ENCODE measurements at places on chromosomes 1 and 21.

DNA sequence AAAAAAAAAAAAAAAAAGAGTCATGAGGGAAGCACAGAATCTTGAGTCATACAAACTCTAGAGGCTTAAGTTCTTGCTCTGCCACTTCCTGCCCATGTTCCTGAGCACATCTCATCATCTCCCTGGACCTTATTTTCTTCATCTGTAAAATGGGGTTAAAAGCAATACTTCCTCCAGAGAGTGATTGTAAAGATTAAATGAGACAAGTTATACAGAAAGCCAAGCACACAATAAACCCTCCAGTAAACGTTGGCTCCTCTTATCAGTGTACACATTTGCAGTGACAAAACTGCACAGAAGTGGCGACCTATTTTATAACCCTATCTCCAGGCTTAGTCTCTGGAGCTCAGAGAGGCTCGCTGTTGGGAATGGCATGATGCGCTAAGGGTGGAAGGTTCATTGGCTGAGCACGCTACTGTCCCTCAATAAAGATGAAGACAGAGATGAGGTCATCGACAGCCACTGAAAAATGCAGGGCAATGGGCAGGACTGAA, 82.1 kb downstream of the RRAGC start:
- no peak for DNase-seq

DNA sequence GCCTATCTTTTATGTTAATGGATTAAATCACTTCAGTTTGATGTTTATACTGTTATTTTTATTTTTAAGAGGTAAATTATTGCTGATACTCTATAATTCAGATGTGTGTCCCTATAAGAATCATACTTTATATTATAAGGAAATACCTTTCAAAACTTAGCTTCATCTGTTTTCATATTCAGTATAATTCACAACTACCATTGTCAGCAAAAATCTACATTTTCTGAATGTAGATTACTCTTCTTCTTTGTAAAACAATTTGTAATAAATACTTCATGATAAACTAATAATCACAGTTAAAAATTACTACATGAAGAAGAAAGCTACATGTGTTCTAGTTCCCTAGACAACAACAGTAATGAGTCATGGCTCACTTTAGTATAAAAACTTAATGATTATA, 115.4 kb upstream of the SERTAD4 start:
- no peak for DNase-seq

GRCh38 chr1:220924331-220924970, 45.2 kb downstream of the HLX start:
- DNase-seq: no peak

DNA sequence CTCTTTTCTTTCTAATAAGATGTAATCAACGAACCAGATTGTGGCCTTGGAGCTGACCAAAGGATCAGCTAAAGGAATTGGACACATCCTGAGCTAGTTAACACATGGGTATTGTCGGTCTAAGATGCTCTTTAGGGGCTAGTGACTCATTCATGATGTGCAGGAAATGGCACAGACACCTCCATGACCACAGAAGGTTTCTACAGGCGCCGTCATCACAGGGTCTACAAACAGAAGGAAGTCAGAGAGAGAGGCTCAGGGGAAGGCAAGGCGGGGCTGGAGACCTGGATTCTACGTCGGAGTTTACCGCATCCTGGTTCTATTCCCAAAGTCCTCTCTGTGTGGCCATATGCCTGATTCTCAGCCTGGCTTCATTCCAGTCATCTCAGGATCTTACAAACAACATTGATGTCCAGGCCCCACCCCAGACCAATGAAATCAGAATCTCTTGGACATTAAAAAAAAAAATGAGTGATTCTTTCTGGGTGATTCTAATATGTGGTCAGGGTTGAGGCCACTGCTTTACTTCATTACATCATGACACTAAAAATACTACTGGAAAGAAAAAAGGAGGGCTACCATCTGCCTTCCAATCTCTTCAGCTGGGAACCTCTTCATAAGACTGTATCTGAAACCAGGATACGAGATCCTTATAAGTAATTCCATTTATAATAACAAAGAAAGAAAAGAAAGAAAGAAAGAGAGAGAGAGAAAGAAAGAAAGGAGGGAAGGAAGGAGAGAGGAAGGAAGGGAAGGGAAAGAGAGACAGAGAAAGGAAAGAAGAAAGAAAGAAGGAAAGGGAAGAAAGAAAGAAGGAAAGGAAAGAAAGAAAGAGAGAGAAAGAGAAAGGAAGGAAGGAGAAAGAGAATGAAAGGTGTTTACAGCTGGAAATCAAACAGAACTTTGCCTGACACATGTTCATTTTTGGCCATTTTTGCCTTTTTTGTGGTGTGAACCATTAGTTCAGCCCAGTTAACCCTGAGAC, 11.6 kb upstream of the KCNJ15 start:
- no peak for DNase-seq

- no peak for DNase-seq
Measured at GRCh38 chr1:217322834-217323233, 308.1 kb downstream of the GPATCH2 start.

DNA sequence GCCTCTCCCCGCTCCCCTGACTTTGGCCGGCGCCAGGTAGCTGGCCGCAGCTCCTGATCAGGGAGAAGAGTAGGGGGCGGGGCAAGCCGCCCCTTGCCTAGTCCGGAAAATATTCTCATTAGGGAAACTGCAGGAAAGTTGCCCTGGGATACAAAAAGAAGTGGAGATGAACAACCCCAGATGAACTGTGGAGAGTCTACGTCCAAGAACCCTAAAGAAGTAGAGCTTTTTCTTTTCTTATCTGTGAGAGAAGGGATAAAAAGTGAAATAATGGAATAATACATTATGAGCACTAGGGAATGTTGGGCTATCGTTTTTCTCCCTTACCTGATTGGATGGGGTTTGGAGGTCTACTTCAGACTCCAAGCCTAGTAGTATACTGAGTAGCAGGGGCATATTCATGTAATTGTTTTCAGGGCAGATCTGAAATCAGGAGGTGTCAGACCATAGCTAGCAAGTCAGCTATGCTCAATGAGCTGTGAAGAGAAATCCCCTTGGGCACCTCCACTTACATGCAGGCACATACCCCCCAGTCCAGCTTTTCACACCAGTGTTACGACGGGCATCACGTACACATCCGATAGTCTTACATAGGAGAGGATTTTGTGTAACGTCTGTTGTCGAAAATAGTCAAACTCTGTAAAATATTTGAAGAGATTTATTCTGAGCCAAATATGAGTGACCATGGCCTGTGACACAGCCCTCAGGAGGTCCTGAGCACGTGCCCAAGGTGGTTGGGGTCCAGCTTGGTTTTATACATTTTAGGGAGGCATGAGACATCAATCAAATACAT, 1.7 kb upstream of the DUSP10 start:
- DNase-seq: peak; percentile 21

- DNase-seq: no peak
Measured at GRCh38 chr1:172704420-172705210, 45.7 kb downstream of the FASLG start.

- no peak for DNase-seq
Measured at GRCh38 chr1:25088946-25089345, 143.4 kb downstream of the SYF2 start.

GRCh38 chr1:55632906-55633305, 417.7 kb upstream of the USP24 start:
- DNase-seq: no peak

GRCh38 chr1:171141688-171142415, 43.2 kb upstream of the FMO2 start:
- DNase-seq: no peak

GRCh38 chr1:110601332-110601731, 4.8 kb downstream of the KCNA2 start:
- DNase-seq: no peak

- no peak for DNase-seq
Measured at GRCh38 chr1:203636291-203636690, 9.7 kb downstream of the ATP2B4 start.

DNA sequence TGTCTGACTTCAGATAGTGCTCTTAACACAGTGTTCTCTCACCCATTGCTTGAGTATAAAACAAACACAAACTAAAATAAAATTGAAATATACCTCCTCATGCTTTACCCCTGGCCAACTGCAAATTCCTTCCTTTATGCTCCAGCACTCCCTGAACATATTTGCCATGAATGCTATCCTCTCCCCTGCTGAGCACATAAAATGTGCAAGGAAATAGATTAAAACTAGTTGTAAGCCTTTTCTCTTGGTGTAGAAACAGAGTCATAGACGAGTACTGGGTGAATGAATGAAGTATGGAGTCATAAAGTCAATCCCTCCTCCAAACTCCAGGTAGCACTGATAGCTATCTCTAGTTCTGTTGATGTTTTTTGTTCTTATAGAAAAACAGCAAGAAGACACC, 2.6 kb downstream of the GPR161 start:
- no peak for DNase-seq

- no peak for DNase-seq
Measured at GRCh38 chr1:58157256-58157655, 389.3 kb downstream of the OMA1 start.

- no peak for DNase-seq
Measured at GRCh38 chr1:185488808-185489207, 171.8 kb upstream of the IVNS1ABP start.

Data from NCI-H748 treated with DMSO at 0.1 percent for 48 hours (cell line).